ENCODE measurements at places on chromosomes 13 and 19.

DNA sequence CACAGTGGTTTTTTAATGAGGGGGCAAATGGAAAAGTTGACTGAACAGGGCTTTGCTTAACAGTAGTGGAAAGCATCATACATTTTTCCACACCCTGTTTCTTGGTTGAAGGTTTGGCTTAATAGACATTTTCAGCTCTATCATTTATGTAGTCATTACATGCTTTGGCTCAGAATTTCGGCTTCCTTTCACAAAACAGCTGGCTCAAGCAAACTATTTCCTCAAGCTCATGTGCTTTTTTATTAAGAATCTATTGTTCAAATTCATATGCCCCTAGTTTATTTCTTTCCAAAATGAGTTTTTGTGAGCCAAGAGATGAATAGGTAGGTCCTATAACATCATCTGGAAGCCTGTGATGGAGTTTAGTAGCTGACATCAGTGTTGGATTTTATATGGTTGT lies 113.8 kb downstream of the SLITRK6 start:
- no peak for DNase-seq

DNA sequence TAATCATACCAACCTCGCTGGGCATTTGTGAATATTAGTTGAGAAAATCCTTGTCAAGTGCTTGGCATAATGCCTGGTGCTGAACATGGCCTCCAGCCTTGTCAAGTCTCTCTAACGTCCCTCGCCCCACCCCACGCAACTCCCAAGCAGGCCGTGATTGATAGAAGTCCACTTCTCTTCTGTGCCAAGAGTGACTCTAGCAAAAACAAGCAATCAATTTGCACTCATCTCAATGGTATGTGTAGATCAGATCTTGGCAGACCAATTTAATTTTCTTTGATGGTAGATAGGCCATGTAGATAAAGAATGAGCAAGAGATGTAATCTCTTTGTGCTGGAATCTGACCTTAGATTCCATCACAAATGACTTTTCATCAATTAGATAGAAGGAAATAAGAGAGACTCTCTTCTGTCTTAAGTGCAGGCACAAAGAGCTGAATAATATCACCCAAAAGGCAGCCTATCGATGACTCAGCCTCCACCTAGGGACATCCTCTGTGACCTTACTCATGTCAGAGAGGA lies 31.0 kb upstream of the KATNAL1 start:
- DNase-seq: no peak

DNA sequence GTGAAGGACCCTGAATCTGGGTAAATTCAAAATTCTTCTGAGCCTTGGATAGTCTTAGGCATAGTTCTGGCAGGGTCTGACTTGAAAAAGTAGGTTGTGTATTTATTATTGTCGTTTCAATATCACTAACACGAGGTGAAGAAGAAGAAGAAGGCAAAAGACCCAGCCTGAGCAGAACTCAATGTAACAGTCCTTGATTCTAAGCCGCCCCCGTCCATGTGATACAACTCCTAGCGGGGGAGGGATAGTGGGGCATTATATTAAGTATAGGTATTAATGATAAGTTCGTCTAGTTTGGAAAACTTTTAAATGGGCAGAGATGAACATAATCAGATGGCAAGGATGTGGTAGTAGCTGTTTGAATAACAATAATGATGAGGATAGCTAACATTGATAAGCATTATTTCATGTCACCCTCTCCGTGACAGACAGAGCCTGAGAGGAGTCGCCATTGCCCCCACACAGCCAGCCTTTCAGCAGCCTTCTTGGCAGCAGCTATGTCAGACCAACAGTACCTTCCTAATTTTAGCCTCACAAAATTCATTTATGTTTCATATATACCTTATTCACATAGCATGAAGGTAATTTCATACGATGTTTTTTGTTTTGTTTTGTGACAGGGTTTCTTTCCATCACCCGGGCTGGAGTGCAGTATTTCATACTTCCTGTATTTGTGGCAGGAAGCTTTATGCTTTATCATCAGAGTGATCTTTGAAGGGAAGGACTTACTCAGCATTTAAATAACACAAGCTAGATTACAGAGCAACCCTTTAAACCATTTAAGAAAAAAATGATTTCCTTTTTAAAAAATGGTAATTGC lies 64.4 kb upstream of the NPAS1 start:
- no peak for DNase-seq

DNA sequence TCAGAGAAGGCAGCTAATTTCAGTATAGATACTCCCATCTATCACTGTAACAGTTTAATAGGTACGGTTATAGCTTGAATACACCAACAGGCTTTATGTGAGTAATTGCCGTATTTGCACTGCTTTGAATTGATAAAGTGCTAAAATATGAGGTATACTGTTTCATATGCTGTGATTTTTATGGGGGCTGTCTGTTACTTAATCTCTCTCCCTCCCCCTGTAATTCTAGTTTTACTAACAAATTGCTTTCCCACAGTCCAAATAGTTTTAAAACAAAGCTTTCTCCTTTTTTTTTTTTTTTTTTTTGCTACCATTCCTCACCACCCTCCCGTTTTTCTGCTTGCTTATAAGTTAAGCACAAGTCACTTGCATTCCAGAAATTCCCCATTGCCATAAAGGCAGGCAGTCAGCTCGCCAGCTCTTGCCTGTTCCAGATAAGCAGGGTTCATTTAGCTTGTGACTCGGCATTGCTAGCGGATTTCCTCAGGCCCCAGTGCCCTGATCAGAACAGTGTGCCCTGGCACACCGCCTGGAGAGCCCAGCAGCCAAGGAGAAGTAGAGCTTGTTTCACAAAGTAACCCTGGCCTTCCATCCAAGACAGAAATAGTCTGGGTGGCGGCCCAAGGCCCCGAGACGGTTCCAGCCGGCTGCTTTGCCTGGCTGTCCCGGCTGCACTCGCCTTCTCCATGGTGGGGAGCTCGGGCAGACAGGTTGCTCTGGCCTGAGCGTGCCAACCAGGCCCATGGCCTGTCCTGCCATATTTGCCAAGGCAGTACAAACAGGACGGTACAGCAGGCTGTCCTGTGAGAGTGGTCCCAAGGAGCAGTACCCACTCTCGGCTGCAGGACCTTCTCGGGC lies 43.5 kb upstream of the NPAS1 start:
- DNase-seq: no peak

DNA sequence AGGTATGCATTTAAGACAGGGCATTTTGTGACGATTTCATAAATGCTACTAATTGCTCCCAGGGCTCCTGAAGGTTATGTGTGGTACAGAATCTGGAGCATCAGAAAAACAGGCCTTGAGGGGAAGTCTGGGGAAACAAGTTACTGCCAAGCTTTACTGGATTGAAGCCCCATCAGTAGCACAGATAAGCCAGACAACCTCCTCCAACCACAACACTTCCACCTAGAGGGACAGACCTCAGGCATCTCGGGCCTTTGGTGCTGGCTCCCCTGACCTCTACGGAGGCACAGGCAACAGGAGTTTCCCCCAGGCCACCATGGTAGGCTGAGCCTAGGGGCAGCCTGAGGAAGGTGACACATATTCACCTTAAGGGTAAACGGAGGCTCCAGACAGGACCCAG lies 54.1 kb downstream of the ABCC4 start:
- no peak for DNase-seq

GRCh38 chr13:48476215-48476614 lies 56.7 kb downstream of the RCBTB2 start:
- DNase-seq: no peak

All from NCI-H1417 treated with DMSO at 0.1 percent for 48 hours (cell line).